ENCODE measurements at places on chromosomes 13 and 19. TPM values are rescaled to one million over a fixed set of nuclear protein-coding genes. Genes with fewer than 3 reads are reported as not detected.

Gene TEX29
- total RNA-seq: not detected

Gene C19orf85
- total RNA-seq: not detected

Gene APOE
- 9.0 TPM for total RNA-seq

Gene GJA3
- total RNA-seq: 0.56 TPM

Gene ANGPTL4
- 132 TPM for total RNA-seq

Gene WBP4
- 9.9 TPM for total RNA-seq

Gene TRPC4
- 59.2 TPM for total RNA-seq

Gene ZNF568
- total RNA-seq: 10.4 TPM

Gene ZIK1
- total RNA-seq: 10.1 TPM

All from regular cardiac myocyte (primary cell).